Stimulated activated CD8-positive, alpha-beta memory T cell treated with anti-CD3 and anti-CD28 coated beads, Interleukin-2, amount 100 ng/mL, for 1 hour (primary cell): ENCODE measurements at places on chromosomes 7 and 10.

DNA sequence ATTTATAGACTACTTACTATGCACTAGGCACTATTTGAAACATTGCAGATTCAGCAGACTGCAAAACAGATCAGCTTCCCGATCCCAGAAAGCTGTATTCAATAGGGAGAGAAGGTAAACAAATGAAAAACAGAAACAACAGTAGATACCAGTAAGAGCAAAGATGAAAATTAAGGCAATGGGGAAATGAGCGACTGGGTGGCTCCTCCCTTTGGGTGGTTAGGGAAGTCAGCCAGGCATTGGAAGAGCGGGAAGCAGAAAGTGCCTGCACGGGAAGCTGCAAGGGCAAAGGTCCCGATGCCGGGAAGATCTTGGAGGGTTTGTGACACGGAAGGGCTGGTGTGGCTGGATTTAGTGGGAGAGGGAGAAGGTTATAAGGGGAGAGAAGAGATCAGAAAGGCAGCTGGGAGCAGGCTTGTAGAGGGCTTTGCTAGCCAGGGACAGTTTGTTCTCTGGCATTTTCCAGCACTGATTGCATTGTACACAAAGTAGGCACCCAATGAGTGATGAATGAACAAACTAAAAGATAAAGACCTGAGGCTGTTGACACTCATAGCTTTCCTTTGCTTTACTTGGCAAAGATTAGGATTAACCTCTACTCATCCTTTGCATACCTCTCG is 67.8 kb downstream of the NAMPT start:
- no peak for DNase-seq

- DNase-seq = no peak
Measured at GRCh38 chr10:71246591-71247413, 34.4 kb downstream of the UNC5B start.

DNA sequence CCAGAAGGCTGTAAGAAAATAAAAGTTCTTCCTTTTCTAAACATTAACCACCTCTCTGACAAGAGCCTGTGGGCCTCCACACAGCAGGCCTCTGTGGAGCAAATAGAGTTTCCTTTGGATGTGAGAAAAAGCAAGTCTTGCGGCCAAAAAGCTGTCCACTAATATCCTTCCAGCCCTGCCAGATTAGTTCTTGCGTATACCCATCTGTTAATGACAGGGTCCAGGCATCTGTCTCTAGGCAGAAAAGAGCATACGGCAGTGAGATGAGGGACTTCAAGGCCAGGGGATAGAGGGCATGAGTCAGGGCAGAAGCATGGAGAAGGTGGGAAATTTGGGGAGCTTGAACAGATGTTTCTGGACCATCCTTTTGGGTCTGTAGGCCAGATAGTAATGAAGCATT is 164.9 kb downstream of the NSUN6 start:
- no peak for DNase-seq

GRCh38 chr7:30479202-30480120 is 877 bp upstream of the NOD1 start:
- DNase-seq = no peak

GRCh38 chr7:26052706-26053105 is 99.3 kb upstream of the NFE2L3 start:
- DNase-seq = no peak

DNA sequence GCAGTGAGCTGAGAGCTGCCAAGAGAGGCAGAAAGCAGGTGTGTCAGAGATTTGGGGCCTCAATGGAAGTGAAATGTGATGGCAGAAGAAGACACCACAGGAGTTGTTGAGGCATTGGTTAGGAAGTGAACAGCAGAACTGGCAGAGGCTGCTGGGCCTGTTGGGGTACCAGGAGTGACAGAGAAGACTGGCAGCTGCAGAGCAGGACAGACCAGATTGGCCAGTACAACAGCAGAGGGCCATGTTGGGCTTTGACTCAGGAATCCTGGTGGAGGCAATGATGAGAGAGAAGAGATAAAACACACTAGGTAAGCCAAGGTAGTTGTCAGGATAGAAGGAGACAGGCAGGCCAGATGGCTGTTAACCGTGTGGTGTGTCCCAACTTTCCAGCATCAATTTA is 19.9 kb upstream of the HERPUD2 start:
- no peak for DNase-seq

- DNase-seq = no peak
Measured at GRCh38 chr7:124426621-124427020, 339.0 kb downstream of the GPR37 start.
